ENCODE measurements at places on chromosomes 5 and 9.

GRCh38 chr9:126317513-126317912 lies 9.1 kb upstream of the MVB12B start:
- DNase-seq = no peak

GRCh38 chr5:91401175-91401574 lies 18.1 kb upstream of the ARRDC3 start:
- no peak for DNase-seq

DNA sequence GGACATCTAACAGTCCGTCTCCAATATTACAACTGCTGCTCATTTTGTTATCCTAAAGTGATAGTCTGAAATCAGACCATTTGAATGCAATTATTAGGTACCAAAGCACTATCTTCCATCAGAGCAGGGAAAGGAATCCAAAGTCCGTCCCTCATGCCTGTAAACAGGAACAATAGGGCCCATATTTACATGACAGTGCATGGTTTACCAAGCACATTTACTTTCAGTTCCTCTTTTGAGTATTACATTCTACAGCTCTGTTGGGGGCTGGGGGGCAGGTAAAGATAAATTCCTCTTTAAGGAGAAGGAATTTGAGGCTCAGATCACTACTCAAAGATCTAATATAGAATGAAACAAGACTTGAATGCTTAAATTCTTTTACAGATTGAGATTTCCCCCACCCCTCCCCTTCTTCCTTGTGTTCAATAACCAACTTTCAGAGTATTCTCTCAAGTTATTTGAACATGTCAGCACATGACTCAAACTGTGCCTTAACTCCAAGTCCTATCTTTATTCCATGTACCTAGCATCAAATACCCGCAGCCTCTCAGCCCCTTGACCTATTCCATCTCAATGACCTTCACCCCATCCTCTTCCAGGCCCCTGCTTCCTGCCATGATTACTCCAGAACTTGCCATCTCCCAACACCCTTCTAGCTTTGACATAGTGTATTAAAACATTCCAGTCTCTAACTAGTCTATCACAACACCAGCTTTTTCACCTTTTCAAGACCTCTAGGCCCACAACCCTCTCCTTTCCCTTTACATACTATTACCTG lies 71.0 kb downstream of the BRINP1 start:
- no peak for DNase-seq

DNA sequence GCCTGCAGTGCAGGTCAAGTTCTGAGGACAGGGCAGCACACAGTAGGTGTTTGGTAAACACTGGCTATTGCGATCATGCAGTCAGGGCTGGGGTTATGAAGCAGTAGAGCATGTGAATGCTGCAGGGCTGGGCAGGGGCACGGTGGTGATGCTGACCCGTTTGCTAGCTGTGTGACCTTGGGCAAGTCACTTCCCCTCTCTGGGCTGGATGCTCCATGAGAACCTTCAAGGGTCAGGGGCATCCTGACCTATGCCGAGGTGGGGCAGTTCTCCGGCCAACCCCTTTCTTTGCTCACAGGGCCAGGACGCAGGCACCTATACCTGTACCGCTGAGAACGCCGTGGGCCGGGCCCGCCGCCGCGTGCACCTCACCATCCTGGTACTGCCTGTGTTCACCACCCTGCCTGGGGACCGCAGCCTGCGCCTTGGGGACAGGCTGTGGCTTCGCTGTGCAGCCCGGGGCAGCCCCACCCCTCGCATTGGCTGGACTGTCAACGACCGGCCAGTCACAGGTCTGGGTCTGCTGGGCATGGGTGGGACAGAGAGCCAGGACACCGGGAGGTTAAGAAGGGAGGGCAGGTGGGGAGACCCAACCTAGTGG lies 39.0 kb upstream of the ASS1 start:
- DNase-seq = no peak

GRCh38 chr9:127128341-127129072 lies 6.1 kb upstream of the ANGPTL2 start:
- DNase-seq = no peak

DNA sequence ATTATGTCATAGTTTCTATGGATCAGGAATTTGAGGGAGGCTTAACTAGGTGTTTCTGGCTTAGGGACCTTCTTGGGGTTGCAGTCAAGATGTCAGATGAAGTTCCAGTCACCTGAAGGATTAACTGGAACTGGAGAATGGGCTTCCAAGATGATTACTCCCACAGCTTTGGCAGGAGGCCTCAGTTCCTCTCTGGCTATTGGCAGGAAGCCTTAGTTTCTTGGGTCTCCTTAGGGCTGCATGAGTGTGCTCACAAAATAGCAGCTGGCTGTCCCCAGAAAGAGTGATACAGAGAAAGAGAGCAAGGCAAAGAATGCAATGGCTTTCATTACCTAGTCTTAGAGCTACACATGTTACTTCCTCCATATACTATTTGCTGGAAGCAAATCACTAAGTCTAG lies 138.1 kb upstream of the TLE4 start:
- no peak for DNase-seq

DNA sequence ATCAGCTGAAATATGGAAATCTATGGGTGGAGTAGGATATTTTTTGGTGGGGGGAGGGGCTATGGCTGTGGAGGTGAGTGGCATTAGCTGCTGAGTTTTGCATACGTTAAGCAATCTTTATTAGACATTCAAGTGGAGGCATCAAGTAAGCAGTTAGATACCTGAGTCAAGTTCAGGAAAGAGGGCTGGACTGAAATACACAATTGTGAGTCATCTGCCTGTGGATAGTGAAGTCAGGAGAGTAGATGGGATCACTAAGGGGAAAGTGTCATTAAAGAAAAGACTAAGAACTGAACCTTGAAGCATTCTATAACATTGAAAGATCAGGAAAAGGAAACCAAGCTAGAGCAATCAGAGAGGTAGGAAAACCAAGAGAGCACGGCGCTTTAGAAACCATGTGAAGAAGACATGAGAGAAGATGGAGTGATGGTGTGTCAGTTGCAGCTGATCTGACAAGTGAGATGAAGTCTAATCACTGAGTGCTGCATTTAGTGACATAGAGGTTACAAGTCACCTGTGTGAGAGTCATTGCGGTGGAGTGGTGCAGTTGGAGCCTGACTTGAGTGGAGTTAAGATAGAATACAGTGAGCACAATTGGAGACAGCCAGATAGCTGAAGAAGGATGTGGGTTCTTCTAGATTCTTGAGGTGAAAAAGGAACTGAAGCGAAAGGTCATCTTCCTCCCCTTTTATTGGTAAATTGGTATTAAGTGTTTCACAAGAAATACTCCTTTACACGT lies 88.7 kb downstream of the PIP5K1B start:
- no peak for DNase-seq

DNA sequence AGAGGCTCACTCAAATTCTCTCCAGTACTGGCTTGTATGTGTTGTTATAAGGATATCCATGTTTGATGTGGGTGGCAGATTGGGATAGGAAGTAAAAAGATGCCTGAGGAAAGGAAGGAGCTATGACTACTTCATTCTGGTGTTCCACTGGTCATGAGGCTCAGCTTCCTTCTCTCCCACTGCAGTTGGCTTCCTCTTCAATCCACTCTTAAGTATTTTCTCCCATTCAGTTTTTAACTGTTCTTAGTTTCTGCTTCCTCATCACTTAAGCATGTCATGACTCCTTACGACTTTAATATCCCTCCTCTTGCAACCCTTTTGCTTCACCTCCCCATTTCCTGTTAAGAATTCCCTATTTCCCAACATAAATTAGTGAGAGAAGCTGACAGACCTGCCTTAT lies 81.1 kb downstream of the PJA2 start:
- DNase-seq = no peak

- no peak for DNase-seq
Measured at GRCh38 chr5:156380848-156381247, 53.9 kb downstream of the SGCD start.

GRCh38 chr9:91415290-91415689 lies 8.3 kb downstream of the NFIL3 start:
- DNase-seq = no peak
